Bronchial smooth muscle cell (primary cell): ENCODE measurements at places on chromosomes 5 and 9. TPM values are rescaled to one million over a fixed set of nuclear protein-coding genes. Genes with fewer than 3 reads are reported as not detected.

Gene TMEFF1
- total RNA-seq, result 1.3 and 2.3 TPM in 2 replicates

Gene LCN15
- not detected in 2 replicates for total RNA-seq

Gene IQGAP2
- 1.1 and 2.1 TPM in 2 replicates for total RNA-seq

Gene FGD3
- total RNA-seq, result not detected in 2 replicates

Gene PCAT7
- total RNA-seq, result not detected in 2 replicates

Gene TNFAIP8
- 20.7 and 31.8 TPM in 2 replicates for total RNA-seq

Gene TIMD4
- not detected in 2 replicates for total RNA-seq

Gene PLEKHG4B
- total RNA-seq, result under 0.01 TPM in 2 replicates

Gene PDLIM4
- total RNA-seq, result 49.3 and 72.6 TPM in 2 replicates

Gene CTXN3
- not detected in 2 replicates for total RNA-seq

Gene RANBP3L
- total RNA-seq, result under 0.01 and 1.1 TPM in 2 replicates

Gene FOXD4L4
- 0.17 and 0.32 TPM in 2 replicates for total RNA-seq

Gene DIPK1B
- total RNA-seq, result 0.69 and 1.1 TPM in 2 replicates

Gene SLC6A18
- total RNA-seq, result not detected in 2 replicates

Gene TERT
- total RNA-seq, result not detected in 2 replicates

Gene ACOT12
- 0.17 and 0.47 TPM in 2 replicates for total RNA-seq

Gene SPATA31D4
- not detected in 2 replicates for total RNA-seq
